Amniotic epithelial cell (primary cell): ENCODE measurements at places on chromosomes 3 and 15.

GRCh38 chr3:120344349-120344748 is 4.8 kb downstream of the LRRC58 start:
- DNase-seq = peak; percentile 66

GRCh38 chr15:70321172-70321819 is 223.6 kb upstream of the TLE3 start:
- no peak for DNase-seq

- peak; percentile 76 for DNase-seq
Observed at GRCh38 chr3:125602752-125603649, 7.7 kb upstream of the OSBPL11 start.

- no peak for DNase-seq
Observed at GRCh38 chr3:182889948-182890629, 90.2 kb downstream of the DCUN1D1 start.

DNA sequence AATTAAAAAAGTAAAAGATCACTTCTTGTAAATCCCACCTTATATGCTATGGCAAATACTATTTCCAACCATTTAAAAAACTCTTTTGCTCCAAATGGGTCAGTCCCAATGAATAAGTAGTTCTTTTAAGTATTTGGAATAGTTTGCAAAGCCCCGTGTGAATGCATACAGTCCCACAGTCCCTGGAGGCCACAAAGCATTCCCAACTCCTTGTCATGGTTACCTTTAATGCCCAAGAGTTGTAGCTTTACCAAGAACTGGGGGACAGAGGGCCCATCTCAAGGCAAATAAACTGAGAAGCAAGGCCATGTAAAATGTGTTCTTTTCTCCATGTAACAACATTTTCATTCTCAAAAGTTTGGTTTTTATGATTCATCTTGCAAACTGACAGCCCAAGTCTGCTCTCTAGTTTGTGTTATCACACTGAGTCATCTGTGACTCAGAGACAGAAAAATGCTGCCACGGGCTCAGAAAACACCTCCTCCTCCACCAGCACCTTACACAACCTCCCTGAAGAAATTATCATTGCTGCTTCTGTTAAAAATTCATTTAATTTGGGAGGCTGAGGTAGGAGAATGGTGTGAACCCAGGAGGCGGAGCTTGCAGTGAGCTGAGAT is 336.2 kb downstream of the ERC2 start:
- DNase-seq = peak; percentile 96

- no peak for DNase-seq
Observed at GRCh38 chr15:20340331-20340811, 201.2 kb downstream of the GOLGA6L6 start.

DNA sequence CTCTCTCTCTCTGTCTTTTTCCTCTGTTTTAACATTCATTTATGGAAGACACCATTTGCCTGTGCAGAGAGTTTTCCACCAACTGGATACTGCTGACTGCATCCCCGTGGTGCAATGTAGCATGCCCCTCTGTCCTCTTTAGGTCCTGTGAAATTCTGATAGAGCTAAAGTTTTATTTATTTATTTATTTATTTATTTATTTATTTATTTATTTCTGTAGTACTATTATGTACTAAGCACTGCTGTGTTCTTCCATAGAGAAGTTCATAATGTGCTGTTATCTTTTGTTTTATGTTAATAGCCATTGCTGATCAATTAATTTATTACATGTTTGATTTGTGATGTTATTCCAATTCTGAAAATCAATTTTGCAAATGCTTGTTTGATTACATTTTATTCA is 749.9 kb downstream of the ZBBX start:
- DNase-seq = no peak

DNA sequence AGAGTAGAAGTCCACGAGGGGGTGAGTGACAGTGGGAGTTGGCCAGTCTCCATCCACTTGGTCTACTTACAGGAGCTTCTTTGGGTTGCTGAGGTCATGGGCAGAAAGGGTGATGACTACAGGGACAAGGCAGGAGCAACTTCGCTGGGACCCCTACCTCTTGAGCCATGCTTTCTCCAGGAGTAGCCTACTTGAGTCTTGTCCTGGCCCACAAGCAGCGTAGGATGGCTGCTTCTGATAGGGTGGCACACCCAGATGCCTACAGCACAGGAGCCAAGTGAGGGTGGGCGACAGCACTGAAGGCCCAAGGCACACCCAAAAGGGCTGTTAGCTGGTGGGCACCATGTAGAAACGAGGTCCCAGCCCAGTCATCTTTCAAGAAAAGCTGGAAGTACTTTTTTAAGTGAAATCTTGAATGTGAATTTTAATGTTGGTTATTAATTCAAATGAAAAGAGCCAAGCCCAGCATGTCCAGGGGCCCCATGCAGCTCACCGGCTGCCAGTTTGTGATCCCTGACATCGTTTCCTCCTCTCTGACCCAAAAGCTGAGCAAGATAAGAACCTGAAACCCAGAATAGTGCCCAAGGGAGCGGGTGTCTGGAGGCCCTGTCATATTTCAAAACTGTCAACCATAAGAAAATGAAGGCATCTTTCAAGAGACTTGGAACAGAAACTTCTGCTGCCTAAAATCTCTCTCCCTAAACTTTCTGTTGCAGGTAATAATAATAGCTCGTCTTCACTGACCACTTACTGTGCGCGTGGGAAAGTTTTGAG is 2.2 kb upstream of the CPEB1 start:
- DNase-seq = no peak

DNA sequence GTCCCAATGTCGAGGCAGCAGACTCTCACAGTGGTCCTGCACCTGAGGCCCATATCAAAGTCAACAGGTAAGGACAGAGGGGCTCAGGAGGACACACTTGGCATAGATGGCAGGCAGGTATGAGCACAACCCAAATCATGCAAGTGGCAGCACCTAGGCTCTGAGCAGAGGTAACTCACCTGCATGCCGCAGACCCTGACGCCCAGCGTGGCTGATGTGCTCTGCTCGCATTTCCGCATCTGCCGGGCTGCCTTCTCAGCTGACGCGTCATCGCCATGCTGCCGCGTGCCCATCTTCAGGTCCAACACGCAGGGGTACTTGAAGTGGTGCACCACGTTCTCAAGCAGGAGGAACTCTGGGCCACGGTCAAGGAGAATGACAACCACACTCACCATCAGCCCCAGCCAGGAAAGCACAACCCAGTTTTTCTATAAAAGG is 4.2 kb upstream of the GMPPB start:
- no peak for DNase-seq

- no peak for DNase-seq
Observed at GRCh38 chr15:82871358-82871757, 61.9 kb downstream of the WHAMM start.

DNA sequence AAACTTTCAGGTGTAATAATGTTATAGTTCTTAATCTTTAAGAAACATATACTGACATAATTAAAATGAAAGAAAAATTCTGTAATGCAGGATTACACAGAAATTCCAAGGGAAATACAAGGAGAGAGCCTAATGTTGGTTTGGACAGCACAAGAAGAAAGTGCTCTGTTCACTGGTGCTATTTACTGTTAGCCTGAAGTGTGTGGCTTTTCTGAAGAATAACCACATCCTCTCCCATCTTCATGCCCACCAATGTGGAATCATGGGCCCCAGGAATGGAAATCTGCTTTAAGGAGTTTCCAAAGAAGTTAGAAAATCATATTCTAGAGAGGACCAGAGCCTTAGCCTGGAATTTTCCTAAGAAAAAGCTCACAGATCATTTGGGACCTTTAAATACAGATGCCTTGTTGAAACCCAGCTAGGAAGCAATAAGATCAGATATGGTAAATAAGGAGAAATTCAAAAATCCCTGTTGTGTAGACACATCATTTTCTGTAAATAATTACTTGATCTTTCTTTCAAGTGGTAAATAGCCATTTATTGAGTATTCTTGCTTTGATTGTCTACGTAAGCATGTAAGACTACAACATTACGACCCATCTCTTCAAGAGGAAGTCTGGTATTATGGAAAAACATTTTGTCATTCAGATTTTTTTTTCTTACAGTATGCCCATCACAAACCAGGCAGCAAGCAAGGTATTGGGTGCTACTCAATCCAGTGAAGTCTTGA is 10.3 kb upstream of the USP50 start:
- DNase-seq = no peak

DNA sequence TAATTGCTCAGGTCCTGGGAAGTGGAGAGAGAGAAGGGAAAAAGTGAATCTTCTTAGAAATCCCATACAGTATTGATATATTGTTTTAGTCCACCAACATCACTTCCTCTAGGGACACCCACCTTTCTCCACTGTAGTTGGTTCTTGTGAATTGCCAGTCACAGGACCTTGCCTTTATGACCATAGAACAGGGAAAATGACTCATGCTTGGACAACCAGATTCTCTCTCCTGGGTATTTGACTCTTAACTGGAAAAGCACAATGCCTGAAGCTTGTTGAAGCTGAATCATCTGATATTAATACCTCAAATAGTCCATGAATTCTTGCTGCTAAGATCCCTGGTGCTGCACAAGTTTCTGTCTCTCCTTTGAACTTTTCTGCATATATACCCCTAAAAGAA is 32.5 kb upstream of the DCLK3 start:
- peak; percentile 30 for DNase-seq

- DNase-seq = no peak
Observed at GRCh38 chr3:109346099-109346498, 8.8 kb upstream of the DPPA4 start.

- no peak for DNase-seq
Observed at GRCh38 chr15:68386587-68387288, 45.2 kb downstream of the ITGA11 start.

DNA sequence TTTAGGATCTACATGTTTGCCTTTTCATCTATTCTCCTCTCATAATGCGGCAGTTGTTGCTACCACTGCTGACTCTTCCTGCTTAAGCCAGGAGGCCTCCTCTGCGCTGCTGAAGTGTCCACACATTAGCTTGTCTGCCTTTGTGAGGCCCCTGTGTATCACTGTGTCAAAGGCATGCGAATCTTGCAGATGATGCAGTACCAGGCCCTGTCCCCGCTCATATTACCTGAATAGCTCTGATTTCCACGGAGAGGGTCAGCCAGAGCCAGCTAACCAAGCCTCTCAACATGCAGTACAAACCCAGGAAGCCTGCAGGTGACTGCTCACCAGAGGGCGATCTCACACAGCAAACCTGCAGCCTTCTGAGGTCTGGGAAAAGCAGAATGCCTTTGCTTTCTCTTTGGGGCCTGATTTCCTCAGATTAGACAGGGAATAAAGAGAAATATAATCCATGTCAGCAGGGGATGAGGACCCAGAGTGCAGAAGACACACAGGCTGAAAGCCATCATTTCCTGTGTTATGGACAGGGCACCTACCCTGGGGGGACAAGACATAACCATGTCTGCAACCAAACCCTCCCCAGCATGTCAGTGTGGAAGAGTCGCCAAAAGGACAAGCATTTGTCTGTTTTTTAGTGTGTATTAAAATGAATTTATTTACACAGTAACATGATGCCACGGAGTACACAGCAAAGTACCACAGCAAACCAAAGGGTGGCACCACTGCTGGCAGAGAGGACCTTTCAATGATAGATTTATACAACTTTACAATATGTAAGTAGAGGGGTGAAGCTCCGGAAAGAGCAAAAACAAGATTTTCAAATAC is 36.8 kb upstream of the TSPAN3 start:
- DNase-seq = peak; percentile 60

DNA sequence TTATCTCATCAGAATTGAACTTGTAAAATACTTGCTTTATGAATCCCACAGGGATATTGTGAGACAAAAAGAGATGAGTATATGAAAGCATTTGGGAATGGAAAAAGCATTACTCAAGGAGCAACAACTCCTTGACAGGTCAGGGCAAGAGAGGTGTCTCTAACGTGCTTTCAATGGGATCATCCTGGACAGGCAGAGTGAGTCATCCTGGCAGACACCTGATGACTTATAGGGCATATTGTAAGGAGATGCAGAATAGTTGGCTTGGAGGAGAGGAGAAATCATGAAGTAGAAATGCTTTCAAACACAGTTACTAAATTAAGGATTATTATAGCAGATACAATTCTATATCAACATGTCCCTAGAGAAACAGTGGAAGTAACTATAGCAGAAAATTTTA is 71.9 kb upstream of the THSD4 start:
- DNase-seq = peak; percentile 50

DNA sequence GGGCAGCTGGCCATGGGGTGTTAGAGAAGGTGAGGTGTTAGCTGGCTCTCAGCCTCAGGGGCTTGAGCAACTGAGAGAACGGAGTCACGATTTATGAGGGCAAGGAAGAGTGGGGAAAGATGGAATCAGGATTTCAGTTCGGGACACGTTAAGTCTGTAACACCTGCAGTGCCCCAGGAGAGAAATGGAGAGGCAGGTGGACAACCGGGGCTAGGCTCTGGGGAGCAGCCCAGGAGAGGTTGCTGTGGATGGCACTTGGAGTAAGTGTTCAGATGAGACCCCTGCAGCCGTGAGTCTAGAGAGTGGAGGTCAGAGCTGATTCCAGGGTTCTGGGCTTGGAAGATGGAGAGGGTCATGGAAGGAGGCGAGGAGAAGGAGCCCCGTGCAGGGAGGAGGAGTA is 237.9 kb downstream of the OCA2 start:
- DNase-seq = no peak

GRCh38 chr3:43814461-43814860 is 123.7 kb downstream of the ABHD5 start:
- no peak for DNase-seq

- DNase-seq = no peak
Observed at GRCh38 chr3:14130707-14131106, 5.9 kb downstream of the TMEM43 start.

GRCh38 chr15:29674661-29675533 is 147.4 kb downstream of the TJP1 start:
- peak; percentile 65 for DNase-seq

DNA sequence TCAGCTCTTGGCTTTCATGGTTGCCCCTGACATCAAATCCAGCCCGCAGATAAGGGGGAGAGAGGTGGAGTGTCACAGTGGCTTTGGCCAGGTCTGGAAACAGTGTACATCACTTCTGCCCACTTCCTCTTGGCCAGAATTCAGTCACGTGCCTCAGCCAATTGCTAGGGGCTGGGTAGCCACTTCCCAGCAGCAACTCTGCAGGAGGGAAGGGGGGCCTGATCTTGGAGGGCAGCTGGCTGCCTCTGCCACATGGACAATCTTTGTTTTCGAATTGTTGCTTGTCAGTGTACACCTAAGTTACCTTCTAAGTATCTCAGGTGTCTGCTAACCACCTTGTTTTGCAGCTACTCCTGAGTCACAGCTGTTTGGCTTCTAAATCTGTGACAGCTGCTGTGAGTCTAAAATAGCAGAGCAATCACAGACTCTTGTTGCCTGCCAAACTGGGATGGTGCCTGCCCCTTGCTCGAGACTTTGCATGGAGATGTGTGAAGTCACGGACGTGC is 41.0 kb upstream of the LIMD1 start:
- peak; percentile 16 for DNase-seq

DNA sequence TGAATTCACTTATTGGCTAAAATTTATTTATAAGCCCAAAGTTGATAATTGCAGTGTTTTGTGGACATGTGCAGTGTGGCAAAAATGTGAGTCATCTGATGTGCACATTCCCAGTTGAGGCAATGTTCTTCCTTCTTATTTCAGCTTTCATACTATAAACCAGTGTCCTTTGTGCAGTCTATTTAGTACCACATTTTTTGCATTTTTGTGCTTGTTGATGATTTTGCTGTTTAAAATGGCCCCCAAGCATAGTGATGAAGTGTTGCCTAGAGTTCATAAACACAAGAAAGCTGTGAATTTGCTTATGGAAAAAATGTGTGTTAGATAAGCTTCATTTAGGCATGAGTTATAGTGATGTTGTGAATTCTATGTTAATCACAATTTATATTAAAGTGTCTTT is 19.4 kb upstream of the IL20RB start:
- peak; percentile 64 for DNase-seq

- no peak for DNase-seq
Observed at GRCh38 chr3:188452158-188452772, 298.3 kb downstream of the LPP start.

- no peak for DNase-seq
Observed at GRCh38 chr3:194540274-194540905, 53.6 kb upstream of the ATP13A3 start.
